ENCODE measurements at places on chromosomes 2 and 18.

- DNase-seq, result no peak
These were observed 104.1 kb downstream of the DDX1 start for GRCh38 chr2:15695582-15696330.

- no peak for DNase-seq
These were observed 477.5 kb upstream of the MYT1L start for GRCh38 chr2:2808551-2809058.

- no peak for DNase-seq
These were observed 55.1 kb downstream of the MAP3K20 start for GRCh38 chr2:173130496-173131465.

DNA sequence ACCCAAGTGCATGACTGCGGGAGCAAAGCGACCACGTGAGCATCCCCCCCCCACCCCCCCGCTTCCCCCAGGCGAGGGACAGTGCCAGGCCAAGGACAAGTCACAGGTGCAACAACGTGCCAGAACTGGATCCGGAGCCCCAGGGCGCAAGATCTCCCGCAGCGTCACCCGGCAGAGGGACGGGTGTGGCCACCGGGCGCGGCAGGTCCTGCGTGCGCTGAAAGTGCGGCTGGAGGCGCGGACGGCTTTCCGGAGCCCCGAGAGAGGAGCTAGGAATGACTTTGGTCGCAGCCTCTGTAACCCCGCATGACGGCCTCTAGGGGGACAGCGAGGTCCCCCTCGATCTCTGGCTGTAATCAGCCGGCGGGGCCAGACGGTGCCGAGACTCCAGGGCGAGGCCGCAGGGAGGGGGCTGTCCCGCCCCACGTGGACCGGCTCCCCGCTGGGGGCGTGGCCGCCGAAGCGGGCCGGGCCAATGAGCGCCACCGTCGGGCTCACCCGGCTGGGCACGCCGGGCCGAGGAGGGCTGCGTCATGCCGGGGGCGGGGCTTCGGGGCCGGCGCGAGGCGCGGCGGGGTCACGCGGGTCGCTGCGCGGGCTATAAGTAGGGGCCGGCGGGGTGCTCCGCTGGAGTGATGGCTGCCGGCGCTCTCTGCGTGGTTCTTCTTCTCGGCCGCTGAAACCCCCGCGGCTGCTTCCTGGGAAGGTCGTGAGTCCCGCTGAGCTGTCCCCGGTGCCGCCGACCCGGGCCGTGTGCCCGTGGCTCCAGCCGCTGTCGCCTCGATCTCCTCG lies at the start of gene SLC20A1:
TSS of gene SLC20A1 (plus strand) at position 630 of the 792 bp plus-strand sequence. CDS start 890 bp downstream, outside the sequence.
- DNase-seq, result peak; percentile 88

DNA sequence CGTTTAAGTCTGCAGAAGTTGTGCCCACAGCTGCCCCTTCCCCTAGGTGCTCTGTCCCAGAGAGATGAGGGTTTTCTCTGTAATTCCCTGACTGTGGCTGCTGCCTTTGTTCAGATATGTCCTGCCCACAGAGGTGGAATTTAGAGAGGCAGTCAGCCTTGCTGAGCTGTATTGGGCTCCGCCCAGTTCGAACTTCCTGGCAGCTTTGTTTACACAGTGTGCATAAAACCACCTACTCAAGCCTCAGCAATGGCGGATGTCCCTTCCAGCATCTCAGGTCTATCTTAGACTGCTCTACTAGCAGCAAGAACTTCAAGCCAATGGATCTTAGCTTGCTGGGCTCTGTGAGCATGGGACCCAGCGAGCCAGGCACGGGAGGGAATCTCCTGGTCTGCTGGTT lies 48.1 kb downstream of the LHCGR start:
- DNase-seq, result peak; percentile 30

DNA sequence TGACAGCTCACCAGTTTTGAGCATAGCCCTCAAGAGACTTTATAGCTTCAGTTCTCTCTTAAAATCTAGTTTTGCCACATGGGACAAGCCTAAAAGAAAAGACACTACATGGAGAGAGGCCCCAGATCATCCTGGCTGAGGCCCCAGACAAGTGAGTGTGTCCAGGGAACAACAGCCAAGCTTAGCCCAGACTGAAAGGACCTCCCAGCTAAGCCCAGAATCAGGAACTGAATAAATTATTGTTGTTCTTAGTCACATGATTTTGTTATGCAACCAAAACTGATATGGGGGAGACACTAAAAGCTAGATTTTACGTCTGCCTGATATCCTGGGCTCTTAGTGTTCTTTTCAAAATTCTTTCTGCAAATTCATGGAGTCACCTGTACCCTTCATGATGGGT lies 29.3 kb upstream of the LBH start:
- peak; percentile 22 for DNase-seq

- no peak for DNase-seq
These were observed 21.6 kb downstream of the CRIM1 start for GRCh38 chr2:36376992-36377738.

DNA sequence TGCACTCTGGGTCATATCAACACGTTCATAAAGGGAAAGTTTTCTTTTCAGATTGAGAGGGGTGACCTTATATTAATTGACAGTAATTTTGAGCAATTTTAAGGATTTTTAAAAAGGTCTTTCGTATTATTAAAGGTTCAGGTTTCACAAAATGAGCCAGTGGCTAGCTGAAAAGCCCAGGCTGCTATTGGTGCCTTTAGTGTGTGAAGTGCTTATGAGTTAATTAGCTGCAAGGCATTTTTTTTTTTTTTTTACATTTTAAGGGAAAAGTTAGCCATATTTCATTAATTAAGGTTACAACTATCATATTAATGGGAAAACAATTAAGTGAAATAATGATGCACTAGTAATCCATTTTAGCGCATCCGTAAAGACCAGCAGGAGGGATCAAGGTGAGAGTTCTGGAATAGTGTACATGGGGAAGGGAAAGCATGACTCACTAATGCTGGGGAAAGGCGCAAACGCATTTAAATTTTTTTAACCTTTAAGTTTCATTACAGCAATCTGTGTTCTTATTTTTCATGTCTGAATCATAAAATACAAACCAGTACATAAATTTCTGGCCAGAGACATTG lies 200.0 kb downstream of the ZNF407 start:
- no peak for DNase-seq

DNA sequence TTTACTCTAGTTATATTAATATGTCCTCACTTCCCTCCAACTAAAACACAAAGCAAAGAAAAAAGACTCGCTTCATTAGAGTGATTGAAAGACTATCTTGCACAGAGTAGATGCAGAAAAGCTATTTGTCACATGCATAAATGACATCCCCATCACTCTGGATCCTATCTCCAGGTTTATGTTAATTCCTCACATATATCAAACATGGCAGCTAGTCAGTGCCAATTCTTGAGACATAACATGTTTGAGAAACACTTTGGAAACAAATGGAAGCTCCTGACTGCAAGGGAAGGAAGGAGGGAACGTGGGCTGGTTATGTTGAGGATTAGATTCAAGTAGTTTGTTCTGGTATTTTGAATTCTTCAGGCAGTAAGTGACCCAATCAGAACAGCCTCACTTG lies 89.8 kb upstream of the BCL2L11 start:
- no peak for DNase-seq

- DNase-seq, result no peak
These were observed 100.8 kb upstream of the MAP2 start for GRCh38 chr2:209322905-209323512.
